Amniotic stem cell (primary cell): ENCODE measurements at places on chromosomes 7 and 10.

DNA sequence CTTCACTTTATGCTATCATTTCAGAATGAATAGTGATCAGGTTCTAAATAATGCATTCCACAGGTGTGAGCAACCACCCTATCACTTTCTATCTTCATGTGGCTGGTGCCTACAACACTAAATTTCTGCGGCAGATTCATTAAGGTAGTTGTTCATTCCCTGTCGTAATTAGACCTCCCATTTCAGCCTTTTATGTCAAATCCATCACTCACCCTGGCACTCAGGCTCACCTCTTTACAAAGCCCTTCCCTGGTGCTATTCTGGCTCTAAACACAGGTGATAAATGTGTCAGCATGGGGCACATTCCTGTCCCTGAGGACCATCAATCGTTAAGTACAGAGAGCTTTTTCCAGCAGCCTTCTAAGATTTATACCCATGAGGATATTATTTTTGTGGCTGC, 300.0 kb upstream of the C7orf33 start:
- DNase-seq: no peak

DNA sequence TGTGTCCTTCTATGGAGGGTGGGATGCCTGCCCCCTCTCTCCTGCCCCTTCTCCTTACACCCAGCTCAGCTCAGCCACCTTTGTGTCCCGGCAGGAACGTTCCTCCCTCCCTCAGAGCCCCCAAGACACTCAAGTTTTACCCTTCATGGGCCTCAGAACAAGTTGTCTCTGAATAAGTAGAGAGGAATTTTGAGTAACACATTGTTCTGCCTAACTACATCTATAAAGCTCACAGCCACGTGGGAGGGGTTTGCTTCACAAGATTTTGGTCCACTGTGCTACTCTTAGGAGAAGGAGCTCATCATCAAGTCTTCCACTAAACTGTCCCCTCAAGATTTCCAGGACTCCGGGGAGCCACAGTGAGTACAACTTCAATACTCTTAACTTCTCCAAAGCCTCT, 51.6 kb upstream of the ZNF32 start:
- DNase-seq: no peak

- no peak for DNase-seq
Measured at GRCh38 chr7:16463949-16464715, 1.4 kb downstream of the SOSTDC1 start.

DNA sequence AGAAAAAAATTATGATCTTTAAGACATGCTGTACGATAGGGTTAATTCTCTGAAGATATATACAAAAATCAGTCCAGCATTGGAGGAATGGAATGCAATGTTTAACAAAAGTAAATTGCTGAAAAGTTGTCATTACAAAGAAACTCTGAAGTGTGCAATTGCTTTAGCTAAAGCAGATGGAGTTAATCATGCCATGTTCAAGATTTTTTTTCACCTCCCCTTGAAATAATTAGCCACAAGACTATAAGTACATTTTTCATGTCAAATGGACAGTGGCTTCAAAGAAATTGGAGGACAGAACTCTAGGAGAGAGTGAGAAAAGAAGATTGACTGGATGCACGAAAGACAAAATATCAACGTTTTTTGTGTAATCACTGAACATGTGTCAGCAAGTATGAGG, 63.1 kb upstream of the MEOX2 start:
- DNase-seq: no peak

- no peak for DNase-seq
Measured at GRCh38 chr7:131131746-131132431, 195.8 kb upstream of the MKLN1 start.

- no peak for DNase-seq
Measured at GRCh38 chr10:80259405-80259871, 30.0 kb downstream of the MAT1A start.

DNA sequence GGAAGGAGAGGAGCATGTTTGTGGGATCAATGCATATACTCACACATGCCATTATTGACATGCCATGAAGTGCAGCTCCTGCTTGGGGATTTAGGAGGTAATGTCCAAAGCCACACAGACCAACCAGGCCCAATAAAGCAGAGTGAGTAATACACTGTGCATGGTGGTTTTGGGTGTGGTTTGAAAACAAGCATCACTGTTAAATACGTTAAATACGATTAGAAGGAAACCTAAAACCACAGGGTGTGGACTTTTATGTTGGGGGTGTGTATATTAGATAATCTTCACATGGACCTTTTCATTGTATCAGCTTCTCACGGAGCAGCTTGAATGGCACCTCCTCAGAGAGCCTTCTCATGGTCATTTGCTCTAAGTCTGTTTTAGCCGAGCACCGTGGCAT, 10.4 kb upstream of the EIF3A start:
- DNase-seq: no peak

DNA sequence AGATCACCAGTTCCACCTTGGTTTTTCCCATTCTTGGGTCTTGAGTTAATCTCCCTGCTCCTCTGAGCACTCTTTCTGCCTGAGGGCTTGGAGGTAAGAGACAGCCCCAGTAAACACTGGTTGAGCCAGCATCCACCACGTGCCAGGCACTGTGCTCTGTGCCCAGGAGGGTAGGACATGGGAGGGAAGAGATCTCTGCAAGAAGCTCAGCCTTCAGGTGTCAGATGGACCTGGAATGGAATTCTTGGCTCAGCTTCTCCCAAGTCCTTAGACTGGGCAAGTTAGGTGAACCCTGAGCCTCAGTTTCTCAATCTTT, 2.5 kb downstream of the ZYX start:
- DNase-seq: no peak
